ENCODE measurements at places on chromosomes 2 and 18.

- peak; percentile 81 for DNase-seq
These were observed 31.1 kb upstream of the GMCL1 start for GRCh38 chr2:69798290-69798908.

GRCh38 chr2:43984533-43984932 is 11.3 kb downstream of the LRPPRC start:
- DNase-seq: no peak

GRCh38 chr18:76054156-76054555 is 440.9 kb downstream of the ZNF516 start:
- DNase-seq: no peak

GRCh38 chr18:63646936-63647335 is 2.9 kb upstream of the SERPINB4 start:
- DNase-seq: no peak

DNA sequence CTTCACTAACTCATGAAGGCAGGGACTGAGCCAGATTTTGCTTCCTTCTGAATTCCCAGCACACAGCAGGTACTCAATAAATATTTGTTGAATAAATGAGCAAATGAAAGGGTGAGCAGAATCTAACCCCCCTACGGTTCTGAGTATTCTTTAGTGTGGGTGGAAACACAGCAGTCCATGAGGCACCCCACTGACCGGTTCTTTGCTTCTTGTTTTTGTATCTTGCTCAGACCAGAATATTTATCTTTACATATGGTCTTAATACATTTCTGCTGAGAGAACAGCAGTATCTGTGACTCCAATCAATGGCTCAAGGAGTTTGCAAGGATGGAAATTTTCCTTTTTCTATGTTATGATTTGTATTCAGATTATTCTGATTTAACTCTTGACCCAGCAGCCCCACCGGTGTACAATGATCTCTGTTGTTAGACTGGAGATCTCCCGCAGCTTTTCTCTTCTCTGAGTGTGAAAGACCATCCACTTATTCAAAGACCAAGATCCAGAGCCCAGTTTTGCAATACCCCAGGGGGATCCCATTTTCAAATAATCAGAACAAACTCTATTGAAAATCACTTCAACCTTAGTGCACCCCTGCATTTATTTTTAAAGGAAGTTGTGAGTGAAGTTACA is 506.5 kb upstream of the TNP1 start:
- DNase-seq: no peak

- peak; percentile 35 for DNase-seq
These were observed 26.8 kb upstream of the EPAS1 start for GRCh38 chr2:46270384-46270783.

- DNase-seq: no peak
These were observed 9.4 kb downstream of the NEU4 start for GRCh38 chr2:241818229-241818942.

GRCh38 chr2:187541086-187542085 is 12.8 kb downstream of the TFPI start:
- DNase-seq: peak; percentile 82

DNA sequence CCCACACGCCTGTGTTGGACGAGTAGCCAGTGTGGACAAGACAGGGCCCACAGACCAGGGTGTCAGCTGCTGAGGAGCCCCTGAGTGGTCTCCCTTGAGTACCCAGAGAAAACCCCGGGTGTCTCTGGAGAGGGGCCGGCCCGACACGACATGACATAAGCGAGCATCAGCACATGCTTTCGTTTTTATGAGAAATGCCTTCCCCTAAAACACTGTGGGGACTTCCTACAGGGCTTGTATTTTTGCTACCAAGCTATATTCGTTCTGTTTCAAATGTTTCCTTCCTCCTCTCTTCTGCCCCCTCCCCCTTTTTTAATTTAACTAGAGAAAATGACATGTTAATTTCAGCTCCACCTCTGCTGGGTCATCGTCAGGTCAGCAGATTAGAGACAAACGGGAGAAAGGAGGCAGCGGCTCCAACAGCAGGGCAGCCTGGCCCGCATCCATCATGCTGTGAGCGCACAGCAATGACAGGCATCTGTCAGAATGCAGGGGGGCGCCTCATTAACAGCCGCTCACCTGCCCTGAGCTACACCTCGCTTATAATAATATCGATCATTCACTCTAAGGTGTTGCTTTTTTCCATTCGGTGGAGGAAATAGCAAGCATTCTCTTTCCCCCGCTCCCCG is 286.2 kb downstream of the ZNF516 start:
- peak; percentile 19 for DNase-seq

GRCh38 chr2:144438801-144439631 is 80.9 kb downstream of the ZEB2 start:
- no peak for DNase-seq

DNA sequence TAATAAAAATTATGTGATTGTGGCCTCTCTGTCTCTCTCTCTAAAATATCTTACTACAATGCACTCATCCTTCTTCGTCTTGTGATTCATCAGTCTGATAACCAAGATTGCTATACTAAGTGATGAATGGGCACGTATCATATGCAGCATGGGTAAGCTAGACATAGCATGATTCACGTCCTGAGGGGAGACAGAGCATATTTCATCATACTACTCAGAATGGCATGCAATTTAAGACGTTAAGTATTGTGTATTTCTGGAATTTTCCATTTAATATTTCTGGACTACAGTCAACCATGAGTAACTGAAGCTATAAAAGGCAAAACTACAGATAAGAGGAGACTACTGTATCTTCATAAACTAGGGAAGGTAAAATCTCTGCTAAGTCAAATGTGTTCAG is 97.0 kb upstream of the CD226 start:
- DNase-seq: peak; percentile 97

Data from kidney tubule cell (primary cell).